ENCODE measurements at places on chromosomes 1 and 21.
A peak's percentile ranks its signal among the peaks of the same experiment; 100 is the strongest.

GRCh38 chr1:35047188-35047858 lies 15.6 kb upstream of the ZMYM6 start:
- peak; percentile 99 for DNase-seq

- peak; percentile 68 for DNase-seq
Observed at GRCh38 chr1:8858888-8859706, 19.4 kb downstream of the ENO1 start.

DNA sequence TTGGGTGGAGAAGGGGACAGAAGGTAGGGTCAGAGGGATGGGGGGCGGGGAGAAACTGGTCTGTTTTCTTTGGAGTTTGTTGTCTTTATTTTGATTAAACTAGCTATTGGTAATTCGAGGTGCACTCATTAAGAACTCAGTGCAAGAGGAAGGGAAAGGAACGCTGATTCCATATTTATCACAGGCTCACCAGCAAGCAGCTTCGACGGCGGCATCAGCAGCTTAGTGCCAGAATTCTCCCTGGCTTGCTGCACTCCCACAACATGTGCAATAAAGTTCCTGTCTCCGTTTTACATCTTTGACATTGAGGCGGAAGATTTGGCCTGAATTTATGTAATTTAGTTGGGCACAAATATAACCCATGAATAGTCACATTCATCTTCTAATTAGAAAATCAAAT lies 57.6 kb downstream of the PEX14 start:
- no peak for DNase-seq

DNA sequence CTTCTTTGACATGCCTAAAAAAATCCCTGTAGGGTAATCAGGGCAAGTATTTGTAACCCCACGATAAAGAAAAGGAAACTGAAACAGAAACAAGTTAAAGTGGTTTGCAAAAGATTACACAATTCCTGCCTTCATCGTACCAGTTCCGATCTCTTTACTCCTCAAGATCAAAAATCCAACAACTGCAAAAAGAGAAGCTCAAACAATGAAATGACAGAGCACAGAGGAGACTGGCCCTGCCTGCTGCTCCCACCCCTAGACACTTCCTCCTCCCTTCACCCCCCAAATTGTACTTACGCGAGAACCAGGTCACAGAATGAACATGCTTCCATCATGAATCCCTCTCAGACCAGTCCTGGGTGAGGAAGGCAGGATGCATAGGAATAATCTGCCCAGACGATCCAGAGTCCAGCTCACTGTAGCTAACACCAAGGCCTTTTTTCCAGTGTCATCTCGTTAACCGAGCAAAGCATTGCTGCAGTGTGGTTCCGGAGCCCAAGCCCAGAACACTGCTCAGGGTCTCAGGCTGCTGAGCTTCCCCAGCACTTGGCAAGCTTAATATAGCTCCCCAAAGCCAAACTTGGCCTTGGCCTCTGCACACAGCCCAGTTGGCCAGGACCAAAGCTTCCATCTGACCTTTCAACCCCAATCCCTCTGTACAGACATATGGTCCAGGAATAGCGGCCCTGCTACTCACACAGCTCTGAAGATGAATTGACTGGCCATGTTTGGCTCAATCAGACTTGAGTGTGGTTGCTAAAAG lies 20.3 kb downstream of the RXRG start:
- DNase-seq, result no peak

- DNase-seq, result no peak
Observed at GRCh38 chr1:231177226-231177625, 15.4 kb downstream of the TRIM67 start.

DNA sequence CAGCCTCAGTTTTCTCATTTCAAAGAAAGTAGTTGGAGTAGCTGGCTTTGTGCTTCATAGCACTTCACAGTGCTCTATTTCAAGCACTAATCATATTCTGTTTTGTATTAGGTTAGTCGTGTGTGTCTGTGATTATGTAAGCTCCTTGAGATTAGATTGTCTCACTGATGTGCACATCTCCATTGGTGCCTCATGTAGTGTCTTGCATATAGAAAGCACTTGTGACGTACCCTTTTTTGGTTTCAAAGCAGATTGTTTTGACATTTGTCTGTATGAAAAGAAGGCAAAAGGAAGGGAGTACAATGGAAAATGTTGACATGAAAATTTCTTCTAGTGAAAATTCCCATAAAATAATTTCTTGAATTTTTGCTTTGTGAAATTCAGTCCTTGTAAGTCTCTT lies 13.9 kb downstream of the BTBD8 start:
- no peak for DNase-seq

DNA sequence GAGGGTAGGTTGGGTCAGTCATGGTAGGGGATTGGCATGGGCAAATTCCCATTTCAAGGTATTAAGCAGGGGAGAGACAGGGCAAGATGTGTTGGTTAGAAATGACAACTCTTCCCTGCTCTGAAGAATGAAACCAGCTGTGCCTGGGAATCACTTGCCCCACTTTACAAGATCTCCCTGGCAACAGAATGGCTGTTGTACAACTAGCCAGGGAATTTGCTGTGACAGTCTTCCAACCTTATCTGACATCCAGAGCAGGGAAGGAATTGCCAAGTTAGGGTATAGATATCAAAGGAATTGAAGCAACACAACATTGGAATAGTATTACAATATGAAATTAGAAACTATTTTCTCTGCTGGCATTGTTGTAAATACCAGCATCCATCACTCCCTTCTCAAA lies 154.7 kb downstream of the CACNA1E start:
- no peak for DNase-seq

DNA sequence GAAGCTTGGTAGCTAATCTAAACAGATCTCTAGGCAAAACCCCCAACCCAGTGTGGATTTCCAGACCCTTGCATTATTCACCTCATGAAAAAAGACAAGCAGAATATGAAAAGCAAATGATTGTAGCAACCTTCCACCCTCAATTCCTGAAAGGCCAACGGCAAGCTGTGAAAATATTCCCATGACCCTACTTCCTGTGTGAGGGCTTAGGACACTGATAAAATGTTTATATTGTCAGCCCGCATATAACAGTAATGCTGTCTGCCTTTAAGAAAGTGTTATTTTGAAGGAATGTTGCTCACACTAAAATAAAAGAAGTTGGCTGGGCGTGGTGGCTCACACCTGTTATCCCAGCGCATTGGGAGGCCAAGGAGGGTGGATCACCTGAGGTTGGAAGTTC lies 233.5 kb upstream of the NRIP1 start:
- no peak for DNase-seq

GRCh38 chr1:100073531-100073930 lies 59.2 kb downstream of the SASS6 start:
- peak; percentile 17 for DNase-seq

DNA sequence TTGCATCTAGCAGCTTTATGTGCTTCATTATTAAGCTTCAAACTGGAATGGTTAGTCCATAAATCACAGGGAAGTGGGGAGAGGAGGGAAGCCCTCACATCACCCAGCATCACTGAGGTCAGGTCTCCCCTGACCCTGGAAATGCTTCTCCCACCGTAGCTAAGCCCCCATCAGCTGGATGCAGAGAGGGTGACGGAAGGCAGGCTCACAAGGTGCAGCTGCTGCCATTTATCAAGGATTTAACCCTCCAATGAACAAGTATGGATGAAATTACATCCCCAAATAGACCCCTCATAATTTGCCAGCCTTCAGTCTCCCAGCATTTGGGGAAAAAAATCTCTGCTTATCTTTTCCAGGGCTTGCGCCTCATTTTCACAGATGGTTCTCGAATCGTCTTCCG lies 60.8 kb downstream of the PGM1 start:
- no peak for DNase-seq

Measured in EH (cell line).